ENCODE measurements at places on chromosomes 5 and 9. TPM values are rescaled to one million over a fixed set of nuclear protein-coding genes. Genes with fewer than 3 reads are reported as not detected.

DNA sequence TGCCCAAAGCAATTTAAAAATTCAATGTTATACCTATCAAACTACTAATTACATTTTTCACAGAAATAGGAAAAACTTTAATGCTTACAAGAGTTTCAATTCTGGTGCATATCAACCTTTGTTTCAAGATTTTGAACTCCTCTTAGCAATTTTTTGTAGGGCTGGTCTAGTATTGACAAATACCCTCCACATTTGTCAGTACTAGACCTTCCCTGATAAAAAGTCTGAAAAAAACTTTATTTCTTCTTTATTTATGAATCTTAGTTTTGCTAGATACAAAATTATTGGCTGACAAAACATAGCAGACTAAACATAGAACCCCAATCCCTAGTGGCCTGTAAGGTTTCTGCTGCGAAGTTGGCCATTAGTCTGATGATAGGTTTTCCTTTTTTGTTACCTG lies 1804.9 kb downstream of the EFNA5 start:
- no peaks in the 10 kb centered on the region for H3K27me3 ChIP-seq
- no peak for DNase-seq

- H3K27me3 ChIP-seq, result no peaks in the 10 kb centered on the region
- H3K36me3 ChIP-seq, result no peaks in the 10 kb centered on the region
- no peak for DNase-seq
- no peak overlapping the region for H3K4me3 ChIP-seq
- H3K27ac ChIP-seq, result no peak overlapping the region
- no peaks in the 10 kb centered on the region for H3K4me1 ChIP-seq
Observed at GRCh38 chr9:81776390-81776789, 87.0 kb upstream of the TLE1 start.

The ANKRD31 gene
- total RNA-seq, result 0.86 TPM

- H3K36me3 ChIP-seq, result no peaks in the 10 kb centered on the region
- H3K4me3 ChIP-seq, result no peak overlapping the region
- no peak for DNase-seq
Observed at GRCh38 chr5:27810458-27810857, 772.1 kb upstream of the CDH9 start.
